ENCODE measurements at places on chromosomes 1 and 21. TPM values are rescaled to one million over a fixed set of nuclear protein-coding genes. Genes with fewer than 3 reads are reported as not detected.

GRCh38 chr1:61253912-61254633, 171.7 kb downstream of the NFIA start:
- no peak for DNase-seq
- no peaks in the 10 kb centered on the region for H3K36me3 ChIP-seq
- no peaks in the 10 kb centered on the region for H3K27me3 ChIP-seq
- peak overlapping the region; percentile 20 for H3K27ac ChIP-seq
- H3K4me3 ChIP-seq, result no peak overlapping the region
- peaks cover 8% of the 10 kb centered on the region for H3K4me1 ChIP-seq

DNA sequence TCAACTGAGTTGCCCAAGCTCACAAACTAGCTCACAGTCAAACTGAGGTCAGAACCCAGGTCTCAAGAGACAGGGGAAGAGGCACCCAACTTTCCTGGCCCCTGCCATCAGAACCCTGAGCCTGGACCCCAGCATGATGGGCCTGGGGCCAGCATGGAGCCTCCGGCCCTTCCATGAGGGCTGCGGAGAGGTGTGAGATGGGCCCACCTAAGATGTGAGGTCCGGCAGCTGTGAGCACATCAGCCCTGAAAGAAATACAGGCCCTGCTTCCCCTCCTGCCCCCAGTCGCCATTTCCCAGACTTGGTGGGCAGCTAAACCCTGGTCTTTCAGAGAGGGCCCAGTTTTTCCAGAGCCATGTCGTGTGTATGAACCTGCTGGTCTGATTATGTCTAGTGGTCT, 30.6 kb downstream of the QSOX1 start:
- H3K27ac ChIP-seq, result no peak overlapping the region
- H3K27me3 ChIP-seq, result no peaks in the 10 kb centered on the region
- no peak overlapping the region for H3K4me3 ChIP-seq
- no peak for DNase-seq
- peaks cover 7% of the 10 kb centered on the region for H3K36me3 ChIP-seq

- peaks cover 62% of the 10 kb centered on the region for H3K36me3 ChIP-seq
- H3K4me1 ChIP-seq, result peaks cover 89% of the 10 kb centered on the region
- no peak overlapping the region for H3K4me3 ChIP-seq
- no peak overlapping the region for H3K27ac ChIP-seq
- H3K27me3 ChIP-seq, result no peaks in the 10 kb centered on the region
- DNase-seq, result no peak
These were observed 10.6 kb downstream of the FCMR start for GRCh38 chr1:206911064-206911663.

- H3K4me3 ChIP-seq, result no peak overlapping the region
- DNase-seq, result no peak
- H3K4me1 ChIP-seq, result no peaks in the 10 kb centered on the region
- no peak overlapping the region for H3K27ac ChIP-seq
- no peaks in the 10 kb centered on the region for H3K36me3 ChIP-seq
These were observed 6.6 kb upstream of the ETV3L start for GRCh38 chr1:157105988-157106812.

DNA sequence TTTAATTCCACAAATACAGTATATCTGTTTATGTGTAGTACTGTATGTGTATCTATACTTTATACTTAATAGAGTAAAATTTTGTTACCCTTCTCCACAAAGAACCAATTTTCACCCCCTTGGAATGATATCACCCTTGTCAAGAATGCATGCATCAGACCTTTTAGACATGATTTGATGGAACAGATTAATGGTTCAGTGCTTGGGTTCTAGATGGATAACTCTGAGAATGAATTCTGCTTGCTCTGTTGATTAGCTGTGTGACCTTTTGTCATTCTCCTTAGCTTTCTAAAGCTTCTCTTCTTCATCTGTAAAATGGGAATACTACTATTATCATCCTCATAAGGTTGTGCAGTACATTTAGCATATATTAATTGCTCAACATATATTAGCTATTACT, 105.1 kb downstream of the NEK7 start:
- H3K36me3 ChIP-seq, result no peaks in the 10 kb centered on the region
- DNase-seq, result no peak
- H3K27me3 ChIP-seq, result no peaks in the 10 kb centered on the region
- no peak overlapping the region for H3K27ac ChIP-seq

DNA sequence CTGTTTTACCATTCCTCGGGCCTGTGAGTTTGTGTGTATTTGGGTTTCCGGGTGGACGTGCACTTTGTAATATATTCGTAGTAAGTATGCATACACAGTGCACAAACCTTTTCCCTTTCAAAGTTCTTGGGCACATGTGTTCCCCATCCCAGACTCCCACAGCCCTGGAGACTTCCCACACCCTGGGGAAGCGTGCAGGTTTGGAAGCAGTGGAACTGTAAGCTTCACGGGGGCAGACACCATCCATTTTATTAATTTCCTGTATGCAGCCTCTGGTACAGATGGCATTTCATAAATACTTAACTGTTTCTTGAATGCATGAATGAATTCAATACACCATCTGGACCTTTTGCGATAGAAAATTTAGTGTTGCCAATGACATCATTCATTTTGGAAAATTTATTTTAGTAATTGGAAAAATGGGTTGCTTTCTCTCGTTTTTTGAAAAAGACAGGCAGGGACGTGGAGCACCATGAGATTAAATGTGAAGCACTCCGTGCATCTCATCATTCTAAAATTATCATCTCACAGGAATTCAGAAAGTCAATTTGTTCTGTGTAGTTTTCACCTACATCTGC, 10.8 kb downstream of the ETS2 start:
- H3K36me3 ChIP-seq, result peaks cover 63% of the 10 kb centered on the region
- no peak overlapping the region for H3K4me3 ChIP-seq
- H3K27ac ChIP-seq, result no peak overlapping the region
- H3K4me1 ChIP-seq, result no peaks in the 10 kb centered on the region

- H3K36me3 ChIP-seq, result no peaks in the 10 kb centered on the region
- no peak overlapping the region for H3K4me3 ChIP-seq
- no peaks in the 10 kb centered on the region for H3K27me3 ChIP-seq
- H3K27ac ChIP-seq, result no peak overlapping the region
These were observed 70.8 kb downstream of the WARS2 start for GRCh38 chr1:119069682-119070081.

- no peak overlapping the region for H3K27ac ChIP-seq
- no peaks in the 10 kb centered on the region for H3K27me3 ChIP-seq
- DNase-seq, result no peak
- no peaks in the 10 kb centered on the region for H3K36me3 ChIP-seq
- H3K4me3 ChIP-seq, result no peak overlapping the region
These were observed 1606.5 kb downstream of the BRINP3 start for GRCh38 chr1:188871164-188871563.

DNA sequence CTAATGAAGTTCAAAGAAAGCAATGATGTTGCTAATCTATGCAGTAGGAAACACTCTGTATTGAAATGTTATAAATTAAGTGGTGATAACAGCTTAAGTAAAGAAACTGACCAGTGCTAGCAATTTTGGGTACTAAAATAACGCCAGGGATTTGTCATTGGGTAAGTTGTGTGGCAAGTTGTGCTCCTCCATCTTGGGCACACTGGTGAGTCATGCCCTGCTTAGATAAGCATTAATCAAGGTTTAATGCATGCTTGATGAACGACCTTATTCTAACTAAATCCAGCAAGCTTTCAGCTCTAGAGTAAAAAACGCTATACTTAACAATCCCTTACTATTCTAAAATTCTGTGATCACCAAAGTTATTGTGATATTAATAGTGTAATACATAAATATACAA, 25.2 kb downstream of the VAMP4 start:
- no peak for DNase-seq
- H3K4me1 ChIP-seq, result no peaks in the 10 kb centered on the region
- no peak overlapping the region for H3K27ac ChIP-seq
- peaks cover 4% of the 10 kb centered on the region for H3K36me3 ChIP-seq
- H3K4me3 ChIP-seq, result no peak overlapping the region
- no peaks in the 10 kb centered on the region for H3K27me3 ChIP-seq

- H3K27ac ChIP-seq, result no peak overlapping the region
- H3K36me3 ChIP-seq, result no peaks in the 10 kb centered on the region
- H3K27me3 ChIP-seq, result no peaks in the 10 kb centered on the region
- no peaks in the 10 kb centered on the region for H3K4me1 ChIP-seq
- H3K4me3 ChIP-seq, result no peak overlapping the region
These were observed 315.7 kb downstream of the TPR start for GRCh38 chr1:186059311-186059710.

GRCh38 chr1:145962157-145963102, 1.9 kb downstream of the ANKRD34A start:
- no peaks in the 10 kb centered on the region for H3K27me3 ChIP-seq
- peak overlapping the region; percentile 93 for H3K4me3 ChIP-seq
- peaks cover 59% of the 10 kb centered on the region for H3K4me1 ChIP-seq
- no peak overlapping the region for H3K27ac ChIP-seq
- H3K36me3 ChIP-seq, result no peaks in the 10 kb centered on the region

DNA sequence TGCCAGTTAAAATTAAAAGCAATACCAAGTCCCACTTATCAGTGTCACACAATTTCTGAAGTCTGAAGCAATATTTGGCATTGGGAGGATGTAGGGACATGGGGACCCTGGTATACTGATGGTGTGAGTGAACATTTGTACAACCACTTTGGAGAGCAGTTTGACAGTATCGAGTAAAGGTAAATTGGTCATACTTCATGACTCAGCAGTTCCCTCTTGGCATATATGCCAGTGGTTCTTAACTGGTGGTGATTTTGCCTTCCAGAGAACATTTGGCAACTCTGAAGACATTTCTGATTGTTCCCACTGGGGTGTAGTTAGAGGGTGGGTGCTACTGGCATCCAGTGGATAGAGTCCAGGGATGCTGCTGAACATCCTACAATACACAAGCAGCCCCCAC, 19.7 kb downstream of the FMOD start:
- DNase-seq, result no peak
- H3K36me3 ChIP-seq, result no peaks in the 10 kb centered on the region
- H3K27ac ChIP-seq, result no peak overlapping the region
- H3K27me3 ChIP-seq, result no peaks in the 10 kb centered on the region

GRCh38 chr1:23370709-23371584, 1.3 kb upstream of the ZNF436 start:
- H3K27ac ChIP-seq, result peak overlapping the region; percentile 96
- no peak for DNase-seq
- H3K4me3 ChIP-seq, result no peak overlapping the region
- H3K36me3 ChIP-seq, result no peaks in the 10 kb centered on the region
- H3K4me1 ChIP-seq, result peaks cover 25% of the 10 kb centered on the region

GRCh38 chr1:209341146-209341545, 242.4 kb upstream of the CAMK1G start:
- H3K27me3 ChIP-seq, result no peaks in the 10 kb centered on the region
- no peaks in the 10 kb centered on the region for H3K4me1 ChIP-seq
- no peak overlapping the region for H3K4me3 ChIP-seq
- no peaks in the 10 kb centered on the region for H3K36me3 ChIP-seq
- H3K27ac ChIP-seq, result no peak overlapping the region

DNA sequence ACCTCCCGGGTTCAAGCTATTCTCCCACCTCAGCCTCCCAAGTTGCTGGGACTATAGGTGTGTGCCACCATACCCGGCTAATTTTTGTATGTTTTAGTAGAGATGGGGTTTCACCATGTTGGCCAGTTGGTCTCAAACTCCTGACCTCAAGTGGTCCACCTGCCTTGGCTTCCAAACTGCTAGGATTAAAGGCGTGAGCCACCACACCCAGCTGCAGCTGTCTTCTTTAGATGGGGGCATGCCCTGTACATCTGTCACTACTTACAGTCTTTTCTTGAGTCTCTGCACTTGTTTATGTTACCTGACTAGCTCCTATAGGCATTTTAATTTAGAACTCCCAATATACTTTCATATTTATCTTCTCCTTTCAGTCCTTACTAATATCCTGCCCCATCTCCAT, 64.2 kb downstream of the SELENOF start:
- no peak overlapping the region for H3K4me3 ChIP-seq
- no peak overlapping the region for H3K27ac ChIP-seq
- no peaks in the 10 kb centered on the region for H3K36me3 ChIP-seq

DNA sequence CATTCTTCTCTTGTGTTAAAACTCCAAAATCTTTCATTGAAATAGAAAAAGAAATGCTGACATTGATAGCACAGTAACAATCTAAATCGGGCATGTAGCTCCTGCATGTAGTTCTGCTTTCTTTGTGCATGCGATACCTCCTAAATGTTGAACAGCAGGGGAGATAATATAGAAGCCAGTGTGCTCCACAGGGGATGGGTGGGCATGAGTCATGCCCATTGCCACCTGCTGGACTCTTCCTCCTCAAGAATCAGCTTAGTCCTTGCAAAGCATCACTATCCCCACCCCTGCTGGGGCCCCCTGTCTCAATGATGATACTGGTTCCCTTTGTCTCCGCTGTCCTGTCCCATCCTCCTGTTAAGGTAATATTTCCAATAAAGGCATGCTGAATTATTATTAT, 203.0 kb downstream of the RWDD3 start:
- H3K36me3 ChIP-seq, result no peaks in the 10 kb centered on the region
- DNase-seq, result no peak
- H3K27me3 ChIP-seq, result no peaks in the 10 kb centered on the region

GRCh38 chr1:101178688-101179491, 57.9 kb upstream of the S1PR1 start:
- H3K36me3 ChIP-seq, result no peaks in the 10 kb centered on the region
- peak; percentile 32 for DNase-seq
- no peaks in the 10 kb centered on the region for H3K27me3 ChIP-seq

GRCh38 chr1:66351913-66352312, 182.0 kb upstream of the SGIP1 start:
- DNase-seq, result peak; percentile 67
- H3K36me3 ChIP-seq, result no peaks in the 10 kb centered on the region
- no peaks in the 10 kb centered on the region for H3K27me3 ChIP-seq
- H3K27ac ChIP-seq, result peak overlapping the region; percentile 65

GRCh38 chr21:25528515-25528914, 78.8 kb downstream of the MRPL39 start:
- no peak overlapping the region for H3K4me3 ChIP-seq
- no peaks in the 10 kb centered on the region for H3K27me3 ChIP-seq
- DNase-seq, result no peak
- no peak overlapping the region for H3K27ac ChIP-seq
- H3K36me3 ChIP-seq, result no peaks in the 10 kb centered on the region

GRCh38 chr1:43305461-43305860, 4.7 kb downstream of the TIE1 start:
- no peak overlapping the region for H3K27ac ChIP-seq
- H3K36me3 ChIP-seq, result no peaks in the 10 kb centered on the region
- no peak for DNase-seq
- H3K4me3 ChIP-seq, result no peak overlapping the region

GRCh38 chr21:42446531-42446930, 42.8 kb downstream of the UBASH3A start:
- no peaks in the 10 kb centered on the region for H3K27me3 ChIP-seq
- H3K36me3 ChIP-seq, result peaks cover 34% of the 10 kb centered on the region
- no peak overlapping the region for H3K27ac ChIP-seq
- peaks cover 19% of the 10 kb centered on the region for H3K4me1 ChIP-seq
- no peak for DNase-seq

Gene EPHA2
- polyA plus RNA-seq, result not detected

Gene RHOU
- 2.3 TPM for polyA plus RNA-seq

Gene CAMK2N1
- 1.7 TPM for polyA plus RNA-seq

Gene PDPN
- not detected for polyA plus RNA-seq

Gene CLDN17
- not detected for polyA plus RNA-seq

Gene SLC50A1
- polyA plus RNA-seq, result 49.5 TPM

Gene SLC45A1
- 0.70 TPM for polyA plus RNA-seq

Gene IGSF3
- not detected for polyA plus RNA-seq

Gene RXFP4
- 0.29 TPM for polyA plus RNA-seq

Gene TMEM61
- polyA plus RNA-seq, result not detected

Gene CBR3
- polyA plus RNA-seq, result 2.3 TPM

Gene SAMSN1
- polyA plus RNA-seq, result 34.1 TPM

Gene KRTAP19-1
- not detected for polyA plus RNA-seq

Gene MXRA8
- 0.61 TPM for polyA plus RNA-seq

Gene TMIGD3
- not detected for polyA plus RNA-seq

Gene VWA5B1
- polyA plus RNA-seq, result not detected

Gene ALX3
- polyA plus RNA-seq, result not detected

Gene SPRR2G
- not detected for polyA plus RNA-seq

Gene GBP2
- 148 TPM for polyA plus RNA-seq

Gene LIPI
- not detected for polyA plus RNA-seq

Gene CYP4X1
- polyA plus RNA-seq, result not detected

Gene COA7
- polyA plus RNA-seq, result 3.2 TPM

Gene AGO4
- 14.6 TPM for polyA plus RNA-seq

Gene ZMYND12
- not detected for polyA plus RNA-seq
